CD4-positive, alpha-beta T cell treated with Interleukin-17A for 1 hour (primary cell): ENCODE measurements at places on chromosomes 3 and 15.

DNA sequence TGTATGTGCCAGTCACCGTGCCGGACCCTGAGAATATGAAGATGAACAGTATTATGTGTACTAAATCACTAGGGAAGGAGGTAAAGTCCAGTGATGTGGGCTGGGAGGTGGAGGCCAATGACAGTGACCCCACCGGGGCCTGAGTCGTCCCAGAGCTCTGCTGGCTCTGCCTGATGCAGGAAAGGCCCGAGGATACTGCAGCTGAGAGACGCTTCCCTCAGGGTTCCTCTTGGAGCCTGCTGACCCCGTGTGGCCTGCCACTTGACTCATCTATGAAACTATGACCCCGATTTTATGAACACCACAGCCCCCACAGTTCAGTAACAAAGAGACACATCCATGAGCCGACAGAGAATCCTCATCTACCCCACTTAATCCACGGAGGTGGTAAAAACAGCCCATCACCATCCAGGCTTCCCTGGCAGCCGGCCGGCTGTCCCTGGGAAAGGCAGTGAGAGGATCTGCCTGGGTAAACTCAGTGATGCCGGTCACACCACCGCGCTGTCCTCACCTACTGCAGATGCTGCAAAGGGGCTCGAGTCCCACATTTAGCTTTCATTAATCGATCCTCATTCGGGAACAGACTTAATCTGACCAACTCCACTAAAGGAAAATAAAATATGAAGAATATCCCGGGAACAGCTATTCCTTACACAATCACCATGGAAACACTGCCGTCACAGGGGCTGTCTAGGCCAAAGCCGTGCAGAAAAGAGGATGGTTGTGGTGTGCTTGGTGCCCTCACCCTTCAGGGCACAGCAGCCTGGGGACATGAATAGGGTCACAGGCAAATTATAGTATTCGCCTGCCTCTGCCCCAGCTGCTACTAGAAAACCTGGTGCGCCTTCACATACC is 82.9 kb downstream of the ARRDC4 start:
- DNase-seq: no peak

DNA sequence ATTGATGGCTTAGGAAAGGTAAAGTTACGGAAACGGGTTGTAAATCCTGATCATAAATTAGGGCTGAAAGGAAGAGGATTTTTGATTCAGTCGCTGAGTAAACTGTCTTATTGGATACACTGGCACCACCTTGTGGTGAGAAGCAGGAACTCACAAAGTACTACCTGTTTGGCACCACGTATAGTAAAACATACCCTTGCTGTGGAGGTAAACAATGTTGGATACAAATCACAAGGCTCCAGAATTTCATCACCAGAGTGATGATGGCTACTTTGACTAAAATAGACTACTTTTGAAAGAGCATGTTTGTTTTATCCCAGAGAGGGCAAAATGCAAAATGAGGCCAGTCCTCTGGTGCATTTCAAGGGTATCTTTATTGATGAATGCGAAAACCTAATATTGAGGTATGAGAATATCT is 216.9 kb downstream of the IGSF11 start:
- DNase-seq: peak; percentile 53

DNA sequence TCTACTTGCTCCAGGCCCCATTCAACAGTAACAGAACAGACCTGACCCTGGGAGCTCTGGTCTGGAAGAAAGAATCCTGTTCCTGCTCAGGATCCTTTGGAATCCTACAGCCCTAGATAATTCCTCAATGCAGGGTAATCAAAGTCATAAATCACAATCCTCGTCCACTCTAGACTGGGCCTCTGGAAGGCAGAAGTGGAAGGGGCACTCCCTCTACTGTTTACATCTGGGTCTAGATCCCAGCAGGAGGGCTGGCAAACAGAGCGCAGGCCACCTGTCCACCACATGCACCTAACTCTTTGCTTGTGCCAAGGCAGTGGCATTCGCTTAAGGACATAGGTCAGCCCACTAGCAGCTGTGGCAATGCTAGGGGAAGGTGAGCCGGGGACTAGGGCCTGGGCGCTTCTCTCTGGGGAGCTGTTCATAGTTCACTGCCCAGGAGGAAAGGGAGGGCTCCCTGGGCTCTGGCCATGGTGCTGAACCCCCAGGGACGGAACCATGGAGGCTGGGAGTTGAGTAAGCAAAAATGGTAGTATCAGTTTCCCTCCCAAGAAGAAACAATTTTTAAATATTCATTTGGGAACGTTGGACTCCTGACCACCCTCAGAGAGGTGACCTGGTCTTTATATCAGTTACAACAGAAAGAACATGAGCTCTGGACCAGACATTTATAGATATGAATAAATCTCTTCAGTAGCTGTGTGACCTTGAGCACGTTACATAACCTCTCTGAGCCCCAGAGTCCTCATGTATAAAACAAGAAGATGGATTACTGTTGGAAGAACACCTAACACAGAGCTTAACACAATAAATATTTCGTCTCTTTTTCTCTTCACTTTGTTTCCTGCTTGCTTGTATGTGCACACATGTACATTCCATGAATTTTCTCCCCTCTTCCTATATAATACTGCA is 90.2 kb downstream of the NTRK3 start:
- DNase-seq: no peak

DNA sequence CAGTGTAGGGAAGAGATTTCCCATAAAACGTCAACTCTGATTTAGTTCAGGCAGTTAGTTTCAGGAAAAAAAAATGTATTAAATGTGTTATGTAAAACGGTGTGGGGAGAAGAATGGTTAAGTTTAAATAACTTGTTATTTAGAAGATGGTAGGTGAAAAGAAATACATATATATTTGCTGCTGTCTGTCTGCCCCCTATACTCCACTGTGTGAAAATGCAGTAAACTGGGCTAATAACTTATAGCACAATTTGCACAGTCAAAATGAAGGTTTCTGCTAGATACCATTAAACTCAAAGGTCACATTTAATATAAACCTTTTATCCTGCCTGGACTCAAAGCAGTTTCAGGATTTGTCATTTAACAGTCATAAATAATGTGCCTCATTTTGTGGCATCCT is 515.0 kb downstream of the FGF12 start:
- DNase-seq: no peak

- DNase-seq: peak; percentile 24
Measured at GRCh38 chr15:35751413-35752133, 205.6 kb upstream of the DPH6 start.

- no peak for DNase-seq
Measured at GRCh38 chr3:76733073-76733759, 306.7 kb upstream of the ROBO2 start.

GRCh38 chr15:52783929-52784798 is 6.0 kb downstream of the ONECUT1 start:
- no peak for DNase-seq

DNA sequence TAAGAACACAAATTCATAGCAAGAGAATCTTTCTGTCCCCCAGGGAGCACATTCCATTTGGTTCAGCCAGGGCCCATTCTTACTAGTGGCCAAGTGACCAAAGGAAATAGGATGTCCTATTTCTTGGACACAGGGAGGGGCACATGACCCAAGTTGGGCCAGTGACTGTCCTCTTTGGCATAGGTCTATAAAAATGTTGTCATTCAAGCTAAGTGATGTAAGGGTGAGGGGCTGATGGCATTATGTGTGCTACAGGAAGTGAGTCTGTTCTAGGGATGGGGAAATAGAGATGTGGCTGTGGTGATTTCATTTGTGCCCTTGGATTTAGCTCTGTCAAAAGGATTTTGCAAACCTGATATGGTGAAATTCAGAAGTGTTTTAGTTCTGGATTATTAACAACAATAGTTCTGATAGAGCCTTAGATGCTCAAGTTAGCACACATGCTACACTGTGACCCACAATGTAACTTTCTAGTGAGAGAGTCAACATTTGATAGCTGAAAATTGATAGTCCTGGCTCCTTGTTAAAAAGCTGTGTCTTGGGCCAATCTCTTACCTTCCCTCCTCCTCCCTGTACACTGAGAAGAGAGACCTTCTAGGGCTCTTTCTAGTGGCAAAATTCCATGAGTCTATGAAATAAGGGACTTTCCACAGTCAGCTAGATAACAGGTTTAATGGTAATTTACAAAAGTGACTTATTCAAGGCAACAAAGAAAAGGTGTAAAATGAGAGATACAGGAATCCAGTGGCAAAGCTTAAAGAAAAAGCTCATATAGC is 117.2 kb downstream of the THRB start:
- DNase-seq: no peak

DNA sequence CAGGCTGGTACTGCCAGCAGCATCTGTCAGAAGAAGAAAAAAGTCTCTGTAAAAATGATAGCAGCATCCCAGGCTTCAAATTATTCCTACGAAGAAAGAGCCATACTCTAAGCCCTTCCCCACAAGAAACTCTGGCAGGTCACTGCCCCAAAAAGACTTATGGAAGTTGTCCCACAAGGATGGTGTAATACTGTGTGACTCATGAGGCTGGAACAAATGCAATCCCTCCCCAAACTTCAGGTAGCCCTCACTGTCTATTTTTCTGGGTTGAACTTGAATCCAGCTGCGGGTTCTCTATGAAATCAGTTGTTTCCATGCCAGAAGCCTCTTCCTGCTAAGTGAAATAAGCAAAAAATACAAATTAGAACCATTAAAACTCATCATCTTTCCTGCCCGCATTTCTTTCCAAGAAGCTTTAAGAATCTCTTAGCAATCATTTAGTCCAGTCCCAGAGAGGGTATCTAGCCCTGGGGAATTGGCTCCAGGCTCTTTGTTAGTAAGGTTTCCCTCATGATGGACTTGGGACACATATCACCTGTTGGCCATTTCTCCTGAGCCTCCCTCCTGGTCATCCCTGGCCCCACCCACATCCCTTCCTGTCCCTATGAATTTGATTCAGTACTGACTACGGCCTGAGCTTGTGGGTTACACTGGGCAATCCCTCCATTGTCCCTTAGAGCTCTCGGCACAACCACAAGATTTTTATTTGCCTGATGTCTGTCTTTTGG is 51.7 kb downstream of the FAM174B start:
- DNase-seq: no peak

DNA sequence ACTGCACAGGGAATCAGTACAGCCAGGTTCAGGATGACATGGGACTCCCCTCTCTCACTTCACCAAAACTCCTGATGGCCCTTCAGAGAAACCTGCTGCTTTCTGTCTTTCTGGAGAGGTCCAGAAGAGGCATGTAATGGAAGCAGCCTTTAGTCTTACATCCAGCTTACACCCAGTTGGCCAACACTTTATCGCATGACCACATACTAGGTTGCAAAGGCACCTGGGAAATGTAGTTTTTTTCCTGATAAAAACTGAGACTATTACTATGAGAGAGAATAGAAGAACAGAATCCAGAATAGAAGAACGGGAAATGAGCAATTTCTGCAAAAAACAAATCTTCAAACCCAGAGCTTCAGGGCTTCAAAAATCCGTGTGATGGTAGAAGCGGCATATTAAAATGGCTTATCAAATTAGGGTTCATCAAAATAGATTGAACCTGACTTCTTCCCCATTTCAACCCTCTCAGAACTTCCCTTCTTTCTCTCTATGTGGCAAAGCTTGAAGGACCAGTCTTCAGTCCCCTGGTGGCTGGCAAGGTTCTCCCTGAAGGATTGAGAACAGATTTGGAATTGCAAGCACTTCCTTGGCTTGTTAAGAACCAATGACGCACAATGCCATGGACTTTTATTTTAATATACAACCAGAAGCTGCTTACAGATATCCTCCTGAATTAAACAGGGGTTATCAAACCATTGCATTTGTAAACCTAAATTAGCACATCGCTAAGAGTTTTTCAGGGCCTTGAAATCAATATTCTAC is 34.4 kb downstream of the CORO2B start:
- DNase-seq: no peak

DNA sequence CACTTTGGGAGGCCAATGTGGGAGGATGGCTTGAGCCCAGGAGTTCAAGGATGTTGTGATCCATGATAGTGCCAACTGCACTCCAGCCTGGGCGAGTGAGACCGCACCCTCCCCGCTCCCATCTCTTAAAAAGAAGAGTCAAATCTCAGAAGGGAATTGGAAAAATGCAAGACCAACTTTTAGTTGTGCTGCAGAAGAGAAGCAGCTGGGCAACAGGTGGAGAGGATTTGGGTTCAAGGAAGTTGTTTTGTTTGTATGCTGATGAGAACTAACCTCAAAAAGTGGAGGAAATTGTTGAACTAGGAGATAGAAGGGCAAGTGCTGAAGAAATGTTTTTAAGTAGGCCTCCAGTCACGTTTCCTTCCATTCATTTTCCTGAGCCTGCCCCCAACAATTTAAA is 12.8 kb upstream of the PDCD7 start:
- no peak for DNase-seq

- no peak for DNase-seq
Measured at GRCh38 chr3:107664614-107665013, 141.9 kb downstream of the BBX start.

DNA sequence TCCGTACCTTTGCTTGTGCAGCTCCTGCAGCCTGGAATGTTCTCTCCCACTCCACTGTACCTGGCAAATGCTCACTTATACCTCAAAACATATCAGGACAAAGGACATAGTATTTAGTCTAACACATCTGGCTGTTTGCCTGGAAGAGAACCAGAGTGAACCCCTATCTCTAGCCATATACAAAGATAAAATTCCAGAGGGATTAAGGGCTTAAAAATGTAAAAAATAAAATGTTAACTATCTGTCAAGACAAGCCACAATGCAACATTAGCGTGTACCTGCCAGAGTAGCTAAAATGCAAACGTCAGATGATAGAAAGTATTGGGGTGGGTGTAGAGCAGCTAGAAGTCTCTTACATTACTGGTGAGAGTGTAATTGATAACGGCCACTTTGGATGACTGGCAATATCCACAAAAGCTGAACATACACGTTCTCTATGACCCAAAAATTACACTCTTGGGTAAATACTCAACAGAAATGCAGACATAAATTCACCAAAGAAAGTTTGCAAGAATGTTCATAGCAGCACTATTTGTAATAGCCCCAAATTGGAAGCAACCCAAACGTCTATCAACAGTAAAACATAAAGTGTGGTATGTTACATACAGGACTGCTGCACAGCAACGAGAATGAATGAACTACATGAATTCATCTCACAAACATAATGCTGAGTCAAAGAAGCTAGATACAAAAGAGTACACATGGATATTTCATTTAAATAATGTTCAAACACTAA is 18.2 kb upstream of the ADPGK start:
- no peak for DNase-seq

DNA sequence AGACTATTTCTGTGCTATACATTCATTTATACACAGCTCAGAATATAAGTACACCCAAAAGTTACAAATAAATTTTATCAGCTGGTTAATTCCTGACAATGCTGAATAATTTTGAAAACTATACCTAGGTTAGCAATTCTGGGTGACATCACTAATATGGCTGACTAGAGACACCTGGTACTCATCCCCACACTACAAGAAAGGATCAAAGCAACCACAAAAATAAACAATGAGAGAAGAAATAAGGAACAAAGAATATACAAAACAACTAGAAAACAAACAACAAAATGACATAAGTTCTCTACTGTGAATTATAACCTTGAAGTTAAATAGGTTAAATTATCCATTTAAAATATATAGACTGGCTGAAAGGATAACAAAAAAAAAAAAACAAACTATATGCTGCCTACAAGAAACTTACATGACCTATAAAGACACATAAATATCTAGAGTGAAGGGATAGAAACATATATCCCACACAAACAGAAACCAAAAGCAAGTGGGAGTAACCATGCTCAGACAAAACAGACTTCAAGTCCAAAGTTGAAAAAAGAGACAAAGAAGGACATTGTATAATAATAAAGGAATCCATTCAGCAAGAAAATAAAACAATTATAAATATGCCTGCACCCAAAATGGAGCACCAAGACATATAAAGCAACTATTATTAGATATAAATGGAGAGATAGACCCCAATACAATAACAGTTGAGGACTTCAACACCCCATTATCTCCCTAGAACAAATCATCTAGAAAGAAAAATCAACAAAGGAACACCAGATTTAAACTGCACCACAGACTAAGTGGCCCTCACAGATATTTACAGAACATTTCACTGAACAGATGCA is 57.8 kb downstream of the IMPG2 start:
- no peak for DNase-seq
